ENCODE measurements at places on chromosomes 5 and 9.

DNA sequence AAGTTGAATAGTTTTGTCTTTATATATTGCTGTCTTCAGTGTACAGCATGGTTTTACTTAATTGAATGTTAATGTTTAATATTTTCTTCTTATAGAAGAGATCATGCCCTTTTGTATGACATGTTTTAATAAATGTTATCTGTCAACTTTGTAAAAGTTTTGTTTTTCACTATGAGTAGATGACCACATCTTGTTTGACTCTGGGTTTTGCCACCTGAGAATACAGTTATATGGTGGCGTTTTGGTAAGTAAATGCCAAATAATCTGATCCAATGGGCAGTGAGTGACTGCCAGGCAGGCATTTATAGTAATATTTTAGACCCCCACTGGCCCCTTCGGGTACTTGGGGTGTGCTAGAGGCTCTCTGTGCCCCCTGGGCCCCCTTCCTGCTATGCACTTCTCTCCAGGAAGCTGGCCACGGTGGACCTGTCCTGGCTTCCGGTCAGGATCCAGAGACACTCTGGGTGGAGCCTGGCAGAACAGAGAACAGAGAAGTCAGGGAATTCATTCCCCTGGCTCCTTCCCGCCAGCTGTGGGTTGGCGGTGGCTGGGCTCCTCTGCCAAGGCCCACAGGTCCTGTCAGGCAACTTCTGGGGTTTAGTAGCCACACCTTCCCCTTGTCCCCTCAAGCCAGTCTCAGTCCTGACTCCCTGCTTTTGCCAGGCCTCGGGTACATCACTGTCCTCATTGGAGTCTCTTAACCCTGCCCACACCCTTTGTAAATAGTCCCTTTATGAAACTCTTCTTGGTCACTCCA is 22.2 kb upstream of the ZBTB34 start:
- DNase-seq: no peak

DNA sequence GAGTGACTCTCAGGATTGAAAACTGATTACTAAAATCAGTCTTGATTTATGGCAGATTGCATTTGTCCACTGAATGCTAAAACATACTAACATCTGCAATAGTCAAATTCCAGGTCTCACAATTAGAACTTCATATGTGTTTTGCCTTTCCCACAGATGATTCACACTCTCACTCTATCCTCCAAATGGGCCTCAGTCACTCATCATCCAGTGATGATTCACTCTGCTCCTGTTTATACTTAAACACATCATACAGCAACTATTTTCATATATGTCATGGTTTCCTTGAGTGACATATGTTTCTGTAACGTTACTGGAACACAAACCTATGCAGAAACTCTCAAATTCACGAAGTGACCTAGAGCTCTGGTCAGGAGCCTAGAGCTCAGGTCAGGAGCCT is 512.9 kb downstream of the HINT1 start:
- DNase-seq: no peak

GRCh38 chr5:160262151-160263074 is 33.1 kb downstream of the FABP6 start:
- DNase-seq: no peak

GRCh38 chr9:73067074-73067473 is 84.6 kb upstream of the ANXA1 start:
- DNase-seq: no peak
